Breast epithelium (tissue), 4 donors: ENCODE measurements at places on chromosomes 12 and 14. TPM values are rescaled to one million over a fixed set of nuclear protein-coding genes. Genes with fewer than 3 reads are reported as not detected.

DNA sequence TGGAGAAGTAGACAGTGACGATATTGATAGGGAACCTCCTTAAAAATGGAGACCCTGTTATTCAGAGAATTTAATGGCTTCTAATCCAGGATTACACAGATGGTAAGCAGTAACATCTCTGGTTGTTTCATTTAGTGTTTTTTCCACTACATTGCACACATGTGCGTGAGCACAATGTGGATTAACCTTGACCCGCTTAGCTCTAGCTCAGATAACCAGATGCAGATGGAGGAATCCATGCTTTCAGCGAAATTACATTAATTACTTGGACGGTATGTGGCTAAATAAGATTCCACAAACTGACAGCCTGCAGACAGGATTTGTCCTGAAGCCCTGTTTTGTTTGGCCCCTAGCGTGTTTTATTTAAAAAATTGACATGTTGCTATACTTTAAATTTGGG lies 378.4 kb downstream of the CCDC91 start:
- no peak for DNase-seq

DNA sequence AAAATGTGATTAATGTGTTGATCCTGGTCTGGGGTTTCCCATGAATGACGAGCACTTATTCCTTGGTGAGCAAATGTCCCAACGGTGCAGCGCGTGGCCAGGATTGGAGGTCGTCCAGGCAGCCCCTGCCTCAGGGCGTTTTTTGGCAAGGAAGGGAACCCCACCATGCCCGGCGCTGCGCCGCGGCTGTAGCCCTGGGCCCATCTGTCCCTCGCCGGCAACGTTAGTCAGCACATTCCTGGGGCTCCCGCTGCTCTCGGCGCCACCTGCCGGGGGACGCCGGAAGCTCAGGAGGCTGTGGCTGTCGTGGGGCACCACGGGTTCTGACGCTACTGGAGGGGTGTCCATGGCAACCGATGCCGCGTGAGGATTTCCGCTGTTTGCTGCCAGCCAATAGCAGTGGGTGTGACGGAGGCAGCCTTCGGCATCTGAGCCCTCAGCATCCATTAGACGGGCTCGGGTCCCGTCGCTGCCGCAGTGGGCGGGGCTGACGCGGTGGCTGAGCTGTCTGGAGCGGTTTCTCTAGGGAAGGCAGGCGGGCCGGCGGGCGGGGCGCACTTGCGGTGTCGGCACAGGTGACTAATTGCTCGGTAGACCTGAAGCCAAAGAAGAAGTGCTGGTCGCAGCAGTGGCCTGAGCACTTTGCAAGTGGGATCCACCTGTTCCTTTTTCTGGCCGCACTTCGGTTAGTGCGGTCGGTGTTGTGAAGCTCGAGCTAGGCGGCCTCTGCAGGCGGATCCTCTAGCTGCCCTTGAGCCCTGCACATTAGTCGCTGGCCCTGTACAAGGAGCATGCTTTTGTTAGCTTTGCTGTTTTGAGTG lies 29.5 kb downstream of the RAB35 start:
- peak; percentile 98 for DNase-seq

DNA sequence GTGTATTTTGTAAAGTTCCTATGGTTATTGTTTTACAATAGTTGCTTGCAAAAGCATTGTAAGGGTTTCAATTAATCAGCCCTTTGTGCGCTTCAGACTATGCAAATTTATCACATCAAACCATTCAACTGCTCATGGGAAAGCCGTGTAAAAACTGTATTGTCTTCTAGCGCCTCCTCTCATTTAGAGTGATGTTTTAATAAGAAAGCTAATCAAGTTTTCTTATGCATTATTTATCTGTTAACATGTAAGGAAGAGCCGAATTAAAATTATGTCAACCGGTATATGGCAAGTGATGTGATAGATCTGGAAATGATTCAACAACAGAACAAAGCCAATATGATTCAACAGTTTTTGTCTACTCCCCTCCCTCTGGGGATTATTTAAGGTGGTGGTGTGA lies 92.5 kb upstream of the RFX4 start:
- no peak for DNase-seq

- DNase-seq, result no peak
Observed at GRCh38 chr14:57362361-57362760, 28.0 kb upstream of the NAA30 start.

DNA sequence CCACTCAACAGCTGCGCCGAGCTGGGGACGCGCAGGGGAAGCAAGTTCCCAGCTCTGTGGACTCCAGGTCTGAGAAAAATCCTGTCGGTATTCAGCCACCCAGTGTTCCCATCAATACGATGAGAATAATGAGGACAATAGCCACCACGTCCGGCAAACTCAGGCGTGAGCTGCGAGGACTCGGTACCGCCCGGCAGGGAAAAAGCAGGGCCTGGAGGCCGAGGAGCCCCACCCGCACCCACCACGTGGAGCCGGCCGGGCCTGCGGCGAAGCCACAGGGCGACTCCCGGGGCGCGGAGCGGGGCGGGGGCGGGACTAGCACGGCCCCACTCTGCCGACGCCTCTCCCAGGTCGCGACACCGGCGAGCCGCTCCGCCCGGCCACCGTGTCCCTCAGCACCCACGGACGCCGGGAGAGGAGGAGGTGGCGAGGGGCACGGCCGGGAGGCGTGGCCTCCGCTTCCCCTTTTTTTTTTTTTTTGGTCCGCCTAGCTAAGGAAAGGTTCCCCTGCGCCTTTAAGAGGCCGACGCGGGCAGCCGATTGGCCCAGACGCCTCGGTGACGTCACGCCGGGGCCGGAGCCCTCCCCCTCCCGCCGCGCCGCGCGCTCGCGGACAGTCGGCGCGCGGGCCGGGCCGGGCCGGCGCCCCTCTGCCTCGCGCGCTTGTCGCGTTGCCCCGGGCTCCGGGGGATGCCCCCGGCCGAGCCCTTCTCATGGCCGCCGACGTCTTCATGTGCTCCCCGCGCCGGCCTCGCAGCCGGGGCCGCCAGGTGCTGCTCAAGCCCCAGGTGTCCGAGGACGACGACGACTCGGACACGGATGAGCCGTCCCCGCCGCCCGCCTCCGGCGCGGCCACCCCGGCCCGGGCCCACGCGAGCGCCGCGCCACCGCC lies at the start of gene MLXIP:
MLXIP (plus strand) TSS at position 616 of the 892 bp plus-strand sequence; CDS start at position 714, 98 bp downstream.
- peak; percentile 89 for DNase-seq

FCF1 gene
- 29.4 TPM for total RNA-seq

GRCh38 chr12:62435303-62436163 lies 31.1 kb upstream of the MON2 start:
- no peak for DNase-seq

- DNase-seq, result no peak
Observed at GRCh38 chr14:32013083-32013482, 64.0 kb upstream of the ARHGAP5 start.

DNA sequence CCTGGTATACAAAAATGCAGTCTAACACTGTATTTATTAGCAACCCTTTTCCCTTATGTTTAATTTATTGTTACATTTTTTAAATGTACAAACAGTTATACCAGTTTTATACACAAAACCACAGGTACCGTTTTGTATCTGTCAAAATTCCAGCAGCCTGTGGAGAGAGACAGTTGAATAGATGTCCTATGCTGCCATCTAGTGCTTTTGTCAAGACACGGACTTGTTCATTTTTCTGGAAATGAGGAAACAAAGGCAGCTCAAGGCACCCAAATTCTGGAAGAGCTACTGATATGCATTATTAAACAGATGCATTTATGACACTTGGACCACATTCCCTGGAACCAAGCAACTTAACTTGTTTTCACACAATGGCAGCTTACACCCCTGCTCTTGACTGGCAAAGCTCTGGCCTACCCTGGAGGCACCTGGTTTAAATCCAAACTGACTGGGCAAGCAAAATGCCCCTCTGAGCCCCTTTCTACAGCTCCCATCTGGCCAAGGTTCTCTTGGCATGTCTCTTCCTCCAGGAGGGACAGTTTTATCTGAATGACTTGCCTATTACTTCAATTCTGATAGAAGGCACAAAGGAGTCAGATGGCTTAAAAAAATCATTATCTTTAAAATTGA lies 286.9 kb upstream of the PRKD1 start:
- DNase-seq, result no peak

DNA sequence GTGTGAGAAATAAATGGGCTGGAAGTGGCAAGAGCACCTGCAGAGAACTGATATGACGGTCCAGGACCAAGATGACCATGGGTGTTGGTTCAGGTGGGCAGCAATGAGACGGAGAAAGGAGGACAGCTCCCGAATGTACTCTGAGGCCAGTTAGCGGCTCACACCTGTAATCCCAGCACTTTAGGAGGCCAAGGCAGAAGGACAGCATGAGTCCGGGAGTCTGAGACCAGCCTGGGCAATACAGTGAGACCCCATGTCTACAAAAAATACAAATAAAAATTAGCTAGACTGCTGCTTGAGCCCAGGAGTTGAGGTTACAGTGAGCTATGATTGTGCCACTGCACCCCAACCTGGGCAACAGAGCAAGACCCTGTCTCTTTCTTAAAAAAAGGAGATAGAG lies 60.1 kb downstream of the FOXN3 start:
- DNase-seq, result no peak
